H1 (cell line): ENCODE measurements at places on chromosomes 2 and 18. TPM values are rescaled to one million over a fixed set of nuclear protein-coding genes. Genes with fewer than 3 reads are reported as not detected.

- DNase-seq, result no peak
Measured at GRCh38 chr2:43539436-43539835, 56.4 kb downstream of the THADA start.

DNA sequence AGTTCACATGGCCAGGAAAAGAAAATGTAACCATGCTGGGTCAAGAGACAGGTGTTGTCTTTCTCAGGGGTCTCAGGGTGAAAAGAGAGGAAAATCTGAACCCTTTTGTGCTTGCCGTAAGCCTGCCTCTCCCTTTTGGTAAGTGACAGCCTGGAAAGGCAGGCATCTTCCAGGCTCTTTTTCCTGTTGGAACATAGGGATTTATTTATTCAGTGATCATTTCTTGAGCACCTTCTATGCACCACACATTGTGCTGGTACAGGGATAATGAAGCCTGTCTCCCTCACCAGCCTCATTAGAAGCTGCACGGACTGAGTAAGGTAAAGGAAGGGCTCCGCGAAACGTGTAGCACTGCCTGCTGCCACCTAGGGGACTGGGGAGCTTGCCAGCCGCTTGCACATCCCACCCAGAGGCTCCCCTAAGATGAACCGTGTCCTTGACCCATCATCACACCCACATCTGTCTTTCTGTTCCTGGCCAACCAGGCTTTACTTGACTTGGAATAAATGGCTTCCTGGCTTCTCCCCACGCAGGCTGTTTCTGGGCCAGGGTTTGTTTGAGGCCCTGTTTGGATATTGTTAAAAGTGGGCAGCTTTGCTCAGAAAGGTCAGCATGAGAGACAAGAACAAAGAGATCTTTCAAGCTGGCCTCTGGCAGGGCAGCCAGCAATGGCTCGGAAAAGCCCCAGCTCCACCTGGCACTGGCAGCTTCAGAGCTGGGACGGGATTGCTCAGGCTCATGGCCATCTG, 73.3 kb upstream of the MCFD2 start:
- no peak for DNase-seq

- DNase-seq, result no peak
Measured at GRCh38 chr18:76307293-76307690, 187.8 kb downstream of the ZNF516 start.

GRCh38 chr2:189024901-189025618, 50.9 kb downstream of the COL3A1 start:
- DNase-seq, result peak; percentile 7

ARHGAP28 gene
- 14.4 and 15.4 TPM in 2 replicates for total RNA-seq

GRCh38 chr2:238053191-238053776, 7.5 kb upstream of the SCLY start:
- no peak for DNase-seq

NOL4 gene
- total RNA-seq, result 1.6 and 2.6 TPM in 2 replicates

FLACC1 gene
- total RNA-seq, result 0.58 and 0.80 TPM in 2 replicates

- no peak for DNase-seq
Measured at GRCh38 chr2:108853421-108853820, 66.8 kb downstream of the CCDC138 start.

QPCT gene
- 3.9 and 4.0 TPM in 2 replicates for total RNA-seq

GRCh38 chr18:48430150-48430549, 21.0 kb upstream of the ZBTB7C start:
- DNase-seq, result no peak

- peak; percentile 6 for DNase-seq
Measured at GRCh38 chr2:234606896-234607295, 110.0 kb upstream of the ARL4C start.

GRCh38 chr18:49177812-49178211, 227.0 kb upstream of the SMAD7 start:
- DNase-seq, result no peak

GRCh38 chr18:13528739-13529392, 197.5 kb downstream of the FAM210A start:
- no peak for DNase-seq

DNA sequence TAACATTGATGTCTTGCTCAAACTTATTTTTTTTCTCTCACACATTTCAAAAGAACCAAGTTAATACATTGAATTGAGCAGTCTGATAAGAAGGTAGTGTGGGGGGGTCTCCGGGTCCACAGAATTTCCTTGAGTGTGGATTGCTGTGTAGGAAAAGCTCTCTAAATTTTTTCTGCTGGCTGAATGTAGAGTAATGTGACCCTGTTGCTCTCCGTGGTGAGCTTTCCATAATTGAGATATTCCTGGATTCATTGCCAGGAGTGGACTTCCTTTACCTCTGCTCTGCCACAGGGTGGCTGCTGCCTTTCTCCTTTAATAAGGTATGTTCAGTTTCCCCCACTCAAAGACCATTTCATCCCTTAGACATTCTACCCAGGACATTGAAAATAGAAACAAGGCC, 50.9 kb downstream of the PKP4 start:
- no peak for DNase-seq

HOXD12 gene
- not detected in 2 replicates for total RNA-seq

DNA sequence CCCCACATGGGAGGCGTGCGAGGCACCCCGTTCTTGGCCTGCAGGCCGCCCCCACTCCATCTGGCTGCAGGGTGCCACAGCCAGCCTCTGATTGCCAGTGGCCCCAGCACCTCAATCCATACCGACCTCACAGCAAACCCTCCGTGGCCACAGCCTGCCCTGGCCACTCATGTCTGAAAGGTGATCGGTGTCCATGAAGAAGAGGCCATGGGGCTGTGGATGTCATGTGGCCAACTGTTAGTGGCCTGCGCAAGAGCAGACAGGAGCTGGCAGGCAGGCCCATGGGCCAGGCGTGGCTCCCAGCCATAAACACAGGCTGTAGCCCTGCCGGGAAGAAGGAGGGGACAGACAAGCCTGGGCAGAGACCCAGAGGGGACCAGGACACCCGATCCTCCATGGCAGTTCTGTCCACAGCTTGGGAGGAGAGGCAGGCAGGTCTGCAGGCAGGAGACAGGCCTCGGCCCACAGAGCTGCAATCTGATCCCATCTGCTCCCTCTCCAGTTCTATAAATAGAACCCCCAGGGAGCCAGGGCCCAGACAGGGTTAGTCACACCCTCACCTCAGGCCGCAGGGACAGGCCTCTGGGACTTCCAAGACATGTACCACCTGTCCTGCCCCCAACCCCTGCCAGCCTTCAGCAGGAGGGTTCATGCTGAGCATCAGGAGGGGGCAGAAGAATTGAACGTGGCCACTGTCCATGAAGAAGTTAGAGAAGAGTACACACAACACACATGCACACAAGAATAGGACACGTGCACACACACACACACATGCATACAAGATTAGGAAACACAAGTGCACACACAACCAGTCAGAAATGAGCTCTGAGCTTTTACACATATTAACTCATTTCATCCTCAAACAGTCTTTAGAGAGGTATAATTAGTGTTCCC, 16.9 kb downstream of the STEAP3 start:
- no peak for DNase-seq

SERPINE2 gene
- 76.0 and 76.4 TPM in 2 replicates for total RNA-seq

DNA sequence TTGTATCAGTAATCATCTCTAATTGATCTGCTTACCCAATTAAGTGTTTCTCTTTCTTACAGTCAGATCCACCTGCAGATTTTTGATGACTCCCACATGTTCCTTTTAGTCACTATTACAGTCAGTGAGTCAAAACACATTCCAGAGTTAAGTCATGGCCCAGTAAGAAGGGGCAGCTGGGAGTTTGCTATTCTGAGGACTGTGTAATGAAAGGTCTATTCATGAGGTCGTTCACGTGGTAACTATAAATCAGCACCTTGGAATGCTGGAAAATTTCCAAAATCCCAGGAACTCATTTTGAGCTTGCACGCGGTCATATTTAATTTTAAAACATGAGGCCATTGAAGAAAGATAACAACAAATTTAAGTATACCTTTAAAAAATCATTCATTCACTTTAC, 252.5 kb downstream of the XIRP2 start:
- peak; percentile 2 for DNase-seq

- DNase-seq, result no peak
Measured at GRCh38 chr2:135792401-135793150, 44.4 kb downstream of the LCT start.

DNA sequence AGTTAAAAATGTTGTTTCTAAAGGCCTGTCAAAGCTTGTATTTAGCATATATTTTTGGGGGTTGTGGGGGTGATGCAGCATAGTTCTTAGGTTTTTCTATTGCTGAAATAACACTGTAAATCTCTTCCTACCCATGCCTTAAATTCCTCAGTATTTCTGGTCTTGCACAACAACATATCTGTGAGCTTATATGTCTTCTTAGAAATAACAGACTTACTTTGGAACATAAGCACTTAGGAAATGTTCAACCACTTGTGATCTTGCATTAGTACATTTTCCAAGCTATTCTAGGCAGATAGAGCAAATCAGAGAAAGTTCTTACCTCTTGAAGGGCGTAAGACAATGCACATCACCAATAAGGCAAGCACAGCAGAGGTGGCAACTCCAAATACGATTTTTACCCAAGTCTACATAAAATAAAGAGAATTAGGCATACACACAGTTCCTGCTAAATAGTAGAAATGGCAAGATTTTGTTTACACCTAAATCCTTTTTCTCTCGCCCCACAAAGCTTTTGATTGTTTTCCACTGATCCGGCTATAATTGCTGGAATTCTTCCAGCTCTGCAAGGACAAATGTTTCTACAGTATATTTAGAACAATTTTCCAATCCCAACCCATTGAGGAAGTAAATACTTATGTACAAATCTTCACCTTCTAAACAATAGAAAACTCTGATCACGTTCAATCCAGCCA, 512 bp downstream of the FAP start:
- no peak for DNase-seq

ZNF2 gene
- 2.9 and 3.0 TPM in 2 replicates for total RNA-seq

TEX44 gene
- total RNA-seq, result not detected in 2 replicates
